ENCODE measurements at places on chromosomes 6 and 20.

DNA sequence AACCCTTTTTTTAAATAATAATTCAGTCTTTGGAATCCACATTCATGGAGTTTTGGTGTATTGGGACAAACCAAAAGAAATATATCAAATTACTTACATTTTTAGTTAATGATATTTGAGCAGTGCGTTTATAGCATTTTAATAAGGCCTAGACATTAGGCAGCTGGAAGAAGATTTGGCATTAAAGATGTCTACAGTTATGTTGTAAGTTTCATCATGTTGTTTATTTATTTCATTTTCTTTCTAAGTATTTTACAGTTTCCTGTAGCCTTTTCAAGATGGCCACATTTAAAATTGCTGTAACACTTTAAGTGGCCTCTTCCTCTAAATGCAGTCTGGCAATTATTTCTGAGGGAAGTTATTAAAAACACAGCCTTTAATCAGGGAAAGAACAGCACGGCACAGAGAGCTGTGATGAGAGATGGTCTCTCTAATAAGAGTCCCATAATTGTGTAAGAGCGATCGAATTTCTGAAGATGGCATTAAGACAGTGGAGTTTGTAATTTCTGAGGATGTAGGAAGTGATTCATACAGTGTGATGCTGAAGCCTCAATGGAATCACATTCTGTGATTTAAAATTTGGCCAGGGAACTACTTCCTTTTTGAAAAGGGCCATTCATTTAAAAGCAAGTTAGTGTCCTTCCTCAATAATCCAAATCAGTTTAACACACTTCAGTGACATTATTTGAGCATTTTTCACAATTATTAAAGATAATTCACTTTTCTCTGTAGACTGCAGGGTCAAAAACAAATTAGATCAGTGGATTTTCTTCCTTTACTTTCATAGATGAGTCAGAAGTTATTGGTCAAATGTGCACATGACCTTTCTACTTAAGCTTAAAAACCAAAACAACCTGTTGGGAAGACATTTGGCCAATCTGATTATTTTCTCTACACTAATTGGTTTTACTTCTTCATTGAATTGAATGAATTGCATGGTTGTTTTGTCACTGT is 52.4 kb upstream of the EDN3 start:
- no peak for DNase-seq

DNA sequence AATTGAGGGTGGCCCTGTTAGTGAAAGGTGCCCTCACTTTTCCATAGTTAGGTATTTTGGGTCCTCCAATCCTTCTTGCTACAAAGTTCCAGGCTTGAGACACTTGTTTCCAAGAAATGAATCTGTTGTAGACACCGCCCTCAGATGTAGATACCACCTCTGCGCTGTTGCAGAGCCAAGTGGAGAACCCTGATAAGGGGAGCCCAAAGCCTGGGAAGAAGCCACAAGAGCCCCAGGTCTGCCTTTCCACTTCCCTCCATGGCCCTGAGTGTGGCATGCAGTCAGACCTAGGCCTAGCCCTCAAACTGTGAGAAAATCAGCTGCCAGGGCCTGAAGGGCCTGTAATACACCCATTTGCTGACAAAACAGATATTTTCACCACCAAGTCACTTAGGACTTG is 37.1 kb downstream of the DTD1 start:
- DNase-seq: no peak

GRCh38 chr20:40607927-40608326 is 81.1 kb downstream of the MAFB start:
- no peak for DNase-seq

DNA sequence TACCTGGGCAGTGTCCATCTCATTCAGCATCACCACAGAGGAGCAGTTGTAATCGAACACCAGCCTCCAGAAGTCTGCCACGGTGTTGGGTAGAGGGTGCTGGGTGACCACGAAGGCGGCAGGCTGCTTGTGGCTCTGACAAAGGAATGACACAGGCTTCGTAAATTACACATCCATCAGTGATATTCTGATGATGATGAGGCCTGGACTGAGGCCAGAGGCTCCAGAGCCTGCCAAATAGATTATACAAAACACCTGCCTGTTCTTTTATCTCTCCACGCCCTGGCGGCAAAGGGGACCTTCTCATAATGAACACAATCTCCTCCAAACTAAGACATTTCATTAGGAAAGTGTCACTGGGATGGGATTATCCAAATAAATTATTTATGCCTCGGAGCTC is 480.2 kb upstream of the CHD6 start:
- DNase-seq: no peak

- DNase-seq: no peak
Measured at GRCh38 chr6:6397842-6398241, 77.4 kb upstream of the F13A1 start.

DNA sequence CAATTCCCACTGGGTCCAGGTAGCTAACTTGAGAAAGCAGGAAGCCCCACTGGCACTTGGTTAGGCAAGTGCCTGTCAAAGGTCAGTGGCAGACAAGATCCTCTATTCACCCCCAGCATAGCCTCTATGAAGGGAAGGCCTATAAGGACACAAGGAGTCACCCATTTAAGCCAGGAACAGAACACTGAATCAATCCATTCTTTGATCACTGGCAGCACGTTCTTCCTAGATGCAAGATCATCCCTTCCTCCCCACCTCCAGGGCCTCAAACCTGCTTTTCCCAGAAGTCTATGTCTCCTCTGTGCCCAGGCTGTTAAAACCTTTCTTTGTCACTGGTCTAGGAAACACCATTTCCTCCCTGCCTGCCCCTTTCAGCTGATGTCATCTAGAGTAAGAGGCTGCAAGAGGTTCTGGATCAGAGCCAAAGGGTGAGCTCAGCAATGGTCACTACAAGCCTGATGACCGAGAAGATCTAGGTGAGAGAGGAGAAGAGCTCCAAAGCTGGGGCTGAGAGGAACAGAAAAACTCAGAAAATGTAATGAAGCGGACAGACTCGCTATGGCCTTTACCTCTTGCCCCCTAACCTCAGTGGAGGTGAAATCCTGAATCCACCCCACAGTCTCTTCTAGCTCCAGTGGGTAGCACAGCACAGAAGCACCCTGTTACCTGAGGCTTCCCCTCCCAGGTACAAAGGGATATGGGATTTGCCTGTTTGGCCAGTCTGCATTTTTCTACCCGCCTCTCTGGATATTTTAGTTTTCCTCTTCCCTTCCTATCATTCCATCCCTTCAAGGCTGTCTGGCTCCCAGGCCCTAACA is 1.8 kb downstream of the GTPBP2 start:
- DNase-seq: peak; percentile 96

- DNase-seq: no peak
Measured at GRCh38 chr20:24705486-24705885, 236.1 kb downstream of the SYNDIG1 start.

GRCh38 chr20:2871661-2872458 is 1.4 kb upstream of the PTPRA start:
- DNase-seq: no peak

DNA sequence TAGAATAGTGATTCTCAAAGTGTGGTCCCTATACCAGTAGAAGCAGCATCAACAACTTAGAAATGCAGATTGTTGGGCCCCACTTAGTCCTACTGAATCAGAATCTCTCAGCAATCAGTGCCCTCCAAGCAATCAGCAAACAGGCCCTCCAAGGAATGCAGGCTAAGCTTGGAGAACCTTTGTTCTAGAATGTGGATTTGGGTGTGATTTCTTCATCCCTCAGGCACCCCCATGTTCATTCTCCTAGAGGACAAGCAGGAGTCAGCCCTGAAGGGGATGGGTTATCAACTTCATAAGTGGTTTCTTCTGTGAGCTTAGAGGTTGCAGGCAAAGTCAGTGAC is 40.5 kb upstream of the TAF8 start:
- DNase-seq: no peak

All from H54 (cell line).